ENCODE measurements at places on chromosomes 2 and 18.

DNA sequence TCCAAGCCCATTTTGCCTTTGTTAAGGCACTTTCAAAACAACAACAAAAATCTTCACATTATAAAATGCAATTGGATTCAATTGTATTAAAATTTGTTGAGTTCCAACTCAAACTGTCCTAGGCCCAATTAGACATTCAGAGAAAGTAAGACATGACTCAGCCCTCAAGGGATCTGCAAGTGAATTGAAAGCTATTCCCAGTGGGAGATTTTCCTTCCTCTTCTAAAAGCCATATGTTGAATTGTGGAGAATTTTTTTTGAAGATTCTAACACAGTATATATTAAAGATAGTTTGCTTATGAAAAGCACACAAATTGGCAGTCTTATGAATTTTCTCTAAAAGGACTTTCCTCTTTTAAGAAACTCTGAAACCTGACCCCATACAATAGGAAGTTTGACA lies 268.0 kb upstream of the PARD3B start:
- DNase-seq = no peak

DNA sequence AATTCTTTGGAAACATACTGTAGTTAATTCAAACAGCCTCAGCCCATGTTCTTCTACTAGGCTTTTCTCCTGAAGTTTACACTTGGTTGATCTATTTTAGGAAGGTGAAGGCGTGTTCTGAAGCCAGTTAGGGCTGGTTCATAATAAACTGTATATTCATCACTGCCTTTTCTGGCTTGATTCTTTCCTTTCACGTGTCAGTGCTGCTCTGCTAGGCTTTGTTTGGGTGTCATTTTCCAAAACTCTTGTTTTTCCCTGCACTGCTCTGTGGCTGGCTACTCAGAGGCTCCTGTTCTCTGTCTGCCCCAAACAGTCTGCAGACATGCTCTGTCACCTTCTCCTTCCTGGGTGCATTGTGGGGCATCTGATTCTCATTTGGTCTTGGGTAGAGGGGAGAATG lies 136.1 kb downstream of the PARD3B start:
- DNase-seq = no peak

- DNase-seq = no peak
Measured at GRCh38 chr2:237661799-237662328, 34.5 kb downstream of the LRRFIP1 start.

- DNase-seq = no peak
Measured at GRCh38 chr18:64419156-64419555, 270.3 kb upstream of the LINC00305 start.

DNA sequence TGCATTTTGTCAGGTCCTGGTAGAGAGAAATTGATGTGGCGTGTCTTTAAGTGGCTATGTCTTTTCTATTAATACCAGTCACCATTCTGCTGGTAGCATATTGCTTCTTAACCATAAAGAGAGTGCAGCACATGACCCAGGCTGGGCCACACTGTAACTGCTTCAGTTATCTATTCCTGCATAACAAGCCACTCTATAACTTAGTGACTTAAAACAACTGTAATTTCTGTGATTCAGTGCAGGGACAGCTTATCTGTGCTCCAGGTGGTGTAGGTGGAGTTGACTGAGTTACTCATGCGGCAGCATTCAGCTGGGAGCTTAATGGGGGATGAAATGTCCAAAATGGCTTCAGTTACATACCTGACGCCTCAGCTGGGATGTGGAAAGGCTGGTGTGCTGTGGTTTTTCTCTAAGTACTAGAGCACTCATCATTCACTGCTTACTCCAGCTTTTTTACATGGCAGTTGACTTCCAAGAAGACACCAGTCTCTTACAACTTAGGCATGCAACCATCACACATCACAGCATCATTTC lies 742.4 kb downstream of the SATB2 start:
- no peak for DNase-seq

DNA sequence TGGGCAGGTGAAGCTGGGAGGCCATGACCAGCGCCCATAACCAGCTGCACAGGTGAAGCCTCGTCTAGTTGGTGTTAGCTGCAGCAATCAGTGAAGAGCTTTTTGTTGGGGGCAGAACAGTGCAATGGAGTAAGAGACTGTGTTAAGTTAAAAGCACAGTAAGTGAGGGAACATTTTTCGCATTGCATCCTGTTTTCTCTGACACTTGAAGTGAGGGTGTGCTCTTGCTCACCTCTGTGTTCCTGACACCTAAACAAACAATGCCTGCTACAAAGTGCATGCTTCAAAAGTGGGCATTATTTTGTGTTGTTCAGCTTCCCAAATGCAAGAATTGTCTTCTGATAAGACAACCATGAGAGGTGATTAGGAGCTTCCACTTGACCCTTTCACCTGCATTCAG lies 324.0 kb upstream of the ACVR2A start:
- DNase-seq = no peak

GRCh38 chr2:171810422-171811244 lies 83.4 kb downstream of the SLC25A12 start:
- no peak for DNase-seq

- no peak for DNase-seq
Measured at GRCh38 chr2:185472574-185472973, 266.0 kb upstream of the FSIP2 start.

DNA sequence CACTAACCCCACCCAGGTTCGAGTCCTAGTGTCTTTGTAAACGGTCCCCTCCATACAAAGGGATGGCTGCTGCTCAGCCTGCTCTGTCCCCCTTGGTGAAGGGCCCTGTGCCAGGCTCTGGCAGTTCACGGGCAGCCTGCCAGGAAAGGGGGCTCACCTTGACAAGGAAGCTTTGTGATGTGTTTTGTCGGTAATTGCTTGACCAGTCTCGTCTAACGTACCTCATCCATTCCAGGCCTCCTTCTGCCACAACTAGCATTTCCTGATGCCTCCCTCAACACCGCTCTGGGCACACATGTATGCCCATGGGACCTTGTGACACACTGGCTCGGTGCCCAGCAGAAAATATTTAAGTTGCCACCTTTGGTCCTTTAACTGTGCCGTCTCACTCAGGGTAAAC lies 171.9 kb downstream of the KLHL29 start:
- DNase-seq = no peak

- DNase-seq = no peak
Measured at GRCh38 chr2:219722276-219722879, 94.9 kb downstream of the SLC4A3 start.

DNA sequence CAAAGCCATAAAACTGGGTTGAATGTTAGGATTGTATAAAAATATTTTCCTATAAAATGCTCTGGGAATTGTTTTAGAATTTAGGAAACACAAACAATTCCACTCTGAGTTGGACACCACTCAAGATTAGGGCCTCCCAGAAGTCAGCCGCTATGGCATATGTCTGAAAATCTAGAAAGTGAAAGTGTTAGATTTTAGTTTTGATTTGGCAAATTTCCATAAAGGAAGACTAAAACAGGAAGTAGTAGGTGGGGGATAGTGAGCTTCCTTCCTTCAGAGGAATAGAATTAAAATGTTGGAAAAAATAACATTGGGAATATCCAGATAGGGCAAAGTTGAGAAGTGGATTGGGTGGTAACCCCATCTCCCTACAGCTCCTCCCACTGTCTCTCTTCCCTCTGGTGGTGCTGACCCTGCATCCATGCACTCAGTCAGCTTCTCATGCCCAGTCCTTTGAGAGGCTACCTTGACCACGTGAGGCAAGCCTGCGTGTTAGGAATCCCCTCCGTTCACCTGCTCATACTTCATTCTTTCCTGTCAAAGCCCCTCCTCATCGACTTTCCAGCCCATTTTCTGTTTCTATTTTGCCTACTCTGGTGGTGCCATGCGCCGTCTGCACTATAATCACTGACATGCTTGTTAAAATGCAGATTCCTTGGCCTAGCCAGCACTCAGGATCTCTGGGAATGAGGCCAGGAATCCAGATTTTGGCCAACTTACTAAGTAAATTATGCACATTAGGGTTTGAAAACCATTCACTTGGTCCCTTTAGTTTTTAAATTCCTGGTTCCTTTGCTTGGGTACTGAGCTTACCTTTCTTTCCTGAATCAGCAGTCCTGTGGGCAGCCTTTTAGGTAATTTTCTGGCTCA lies 83.5 kb downstream of the POLE4 start:
- no peak for DNase-seq

DNA sequence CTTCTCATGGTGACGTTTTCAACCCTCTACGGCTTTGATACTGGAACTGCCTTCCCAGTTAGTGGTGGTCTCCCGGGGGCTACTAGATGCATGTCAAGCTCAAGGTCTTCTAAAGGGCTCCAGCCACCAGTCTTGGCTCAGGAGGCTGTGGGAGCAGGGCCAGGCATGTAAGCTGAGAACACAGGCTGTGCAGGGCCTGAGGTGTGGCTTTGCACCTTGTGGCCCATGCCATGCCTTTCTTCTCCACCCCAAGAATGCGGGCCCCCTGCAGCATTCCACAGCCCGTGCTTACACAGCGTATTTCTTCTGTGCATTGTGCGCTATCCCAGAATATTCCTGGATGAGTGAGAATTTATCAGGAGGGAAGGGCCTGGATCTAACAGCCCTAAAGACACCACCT lies 144.9 kb downstream of the SEPTIN10 start:
- DNase-seq = no peak

DNA sequence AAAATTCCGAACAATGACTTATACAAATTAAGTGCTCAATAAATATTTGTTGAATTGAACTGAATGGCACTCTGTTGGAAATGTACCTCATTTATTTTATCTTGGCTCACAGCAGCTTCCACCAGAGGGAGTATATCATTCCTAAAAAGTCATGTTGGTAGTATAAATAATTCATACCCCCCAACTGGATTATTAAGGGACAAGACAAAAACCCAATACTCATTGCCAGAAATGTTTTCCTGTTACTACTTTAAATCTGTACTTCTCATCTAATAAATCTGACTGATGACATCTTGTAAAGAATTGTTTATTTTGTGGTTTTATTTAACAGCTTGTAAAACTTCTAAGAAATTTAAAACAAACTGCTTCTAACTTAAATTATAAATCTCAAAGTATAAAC lies 163.9 kb downstream of the CDH2 start:
- no peak for DNase-seq

- no peak for DNase-seq
Measured at GRCh38 chr2:14907014-14907612, 274.6 kb downstream of the LRATD1 start.

DNA sequence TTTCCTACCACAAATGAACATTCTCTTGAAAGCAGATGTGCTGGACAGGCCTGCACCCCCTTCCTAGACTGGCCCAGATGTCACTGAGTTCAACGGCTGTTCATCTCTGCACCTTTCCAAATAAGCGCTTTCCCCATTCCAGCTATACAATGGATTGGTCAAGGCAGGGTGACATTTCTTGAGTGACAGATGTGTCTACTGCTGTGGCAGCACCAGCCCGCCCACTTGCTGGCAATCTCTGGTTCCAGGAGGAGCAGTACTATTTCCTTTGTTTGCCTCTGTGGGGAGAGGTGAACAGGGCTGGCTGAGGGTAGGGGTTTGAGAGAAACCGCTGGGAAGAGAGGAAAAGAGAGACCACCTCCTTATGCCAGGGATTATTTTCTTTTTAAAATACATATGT lies 269.5 kb upstream of the POU3F3 start:
- DNase-seq = no peak

DNA sequence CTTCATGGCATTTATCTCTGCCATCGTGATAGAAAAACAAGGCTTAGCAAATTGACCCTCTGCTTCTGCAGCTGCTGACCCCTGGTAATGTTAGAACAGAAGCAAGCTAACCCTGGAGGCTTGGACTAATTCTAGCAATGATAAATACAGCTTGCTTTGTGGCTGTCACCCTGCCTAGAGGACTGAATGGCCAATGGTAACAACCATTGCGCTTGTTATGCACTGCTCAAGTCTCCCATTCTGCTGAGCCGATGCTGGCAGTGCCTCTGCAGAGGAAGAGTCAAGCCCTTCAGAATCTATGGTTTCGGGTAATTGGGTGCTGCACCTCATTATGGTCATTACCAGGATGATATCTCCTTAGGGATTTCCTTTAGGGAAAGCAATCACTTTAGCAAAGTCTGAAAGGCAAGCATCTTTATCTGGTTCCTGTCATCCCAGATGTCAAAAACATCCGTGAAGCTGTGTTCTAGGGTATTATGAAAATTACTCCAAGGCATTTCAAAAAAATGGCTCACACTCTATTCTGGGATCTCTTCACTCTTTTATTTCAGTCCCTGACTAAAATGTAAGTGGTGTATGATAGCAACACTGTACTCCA lies 186.8 kb upstream of the DLGAP1 start:
- DNase-seq = no peak

DNA sequence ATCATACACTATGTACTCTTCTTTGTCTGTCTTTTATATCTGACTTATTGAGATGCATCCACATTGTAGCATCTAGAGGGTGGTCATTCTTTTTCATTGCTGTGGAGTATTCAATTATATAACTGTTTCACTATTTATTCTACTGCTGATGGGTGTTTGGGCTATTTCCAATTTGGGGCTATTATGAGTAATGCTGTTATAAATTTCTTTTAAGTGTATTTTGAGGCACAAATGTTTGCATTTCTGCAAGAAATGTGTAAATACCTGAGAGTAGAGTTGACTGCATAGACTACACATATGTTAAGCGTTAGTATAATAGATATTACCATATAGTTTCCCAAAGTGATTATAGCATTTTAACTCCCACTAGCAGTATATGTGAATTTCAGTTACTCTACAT lies 26.9 kb upstream of the PPP1R1C start:
- DNase-seq = no peak

DNA sequence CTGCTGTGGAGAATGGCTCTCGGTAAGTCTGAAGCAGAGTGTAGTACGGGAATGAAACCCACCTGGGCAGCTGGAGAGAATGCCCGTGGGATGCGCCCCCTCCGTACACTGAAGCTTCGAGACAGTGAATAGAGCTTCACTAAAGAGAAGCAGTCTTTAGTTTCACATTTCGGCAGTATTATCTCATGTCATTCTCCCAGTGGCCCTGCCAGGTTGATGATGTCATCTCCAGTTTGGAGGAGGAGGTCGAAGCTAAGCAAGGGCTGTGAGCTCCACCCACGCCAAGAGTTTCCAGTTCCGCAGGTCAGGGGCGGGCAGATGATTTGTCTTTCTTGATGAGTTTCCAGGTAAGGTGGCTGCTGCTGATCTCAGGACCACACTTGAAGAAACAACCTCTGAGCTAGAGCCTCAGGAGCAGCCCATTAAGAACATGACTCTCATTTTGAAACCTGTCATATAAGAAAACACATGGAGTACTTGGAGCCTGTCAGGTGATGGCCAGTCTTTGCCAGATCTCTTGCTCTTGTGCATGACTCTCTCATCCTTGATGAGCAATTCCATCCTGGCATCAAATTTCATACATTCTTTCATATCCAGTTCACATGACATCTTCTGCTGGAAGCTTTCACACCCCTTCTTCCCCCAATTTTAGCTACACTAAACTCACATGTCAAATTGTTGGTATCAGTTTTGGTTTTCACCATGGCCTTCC lies 475.0 kb downstream of the RNF144A start:
- no peak for DNase-seq

GRCh38 chr2:71950256-71951082 lies 197.2 kb downstream of the CYP26B1 start:
- no peak for DNase-seq

DNA sequence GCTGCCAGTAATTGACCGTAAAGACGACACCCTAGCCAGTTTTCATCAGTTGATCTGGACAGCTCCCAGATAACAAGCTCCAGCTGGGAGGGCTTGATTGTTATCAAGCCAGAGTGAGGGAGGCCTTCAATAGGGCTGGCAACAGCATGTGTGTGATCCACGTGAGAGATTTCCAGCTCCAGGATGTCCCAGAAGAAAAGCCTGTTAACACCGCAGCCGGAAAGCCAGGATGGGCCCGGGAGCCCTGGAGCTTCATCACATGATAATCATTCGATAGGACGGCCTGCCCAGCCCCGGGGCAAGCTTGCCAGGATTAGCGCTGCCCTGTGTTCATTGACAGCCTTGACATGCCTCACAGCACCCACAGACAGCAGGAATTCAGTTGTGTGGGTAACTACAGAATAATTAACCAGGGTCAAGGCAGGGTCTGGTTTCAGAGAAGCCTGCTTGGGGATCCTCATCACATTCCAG lies 182.5 kb downstream of the C1D start:
- no peak for DNase-seq
